Caco-2 (cell line): ENCODE measurements at places on chromosomes 11 and 22. TPM values are rescaled to one million over a fixed set of nuclear protein-coding genes. Genes with fewer than 3 reads are reported as not detected.

GRCh38 chr22:46576556-46577367 is 39.3 kb upstream of the CELSR1 start:
- peaks cover 45% of the 10 kb centered on the region for H3K4me1 ChIP-seq
- H3K27ac ChIP-seq = peak overlapping the region; percentile 88
- DNase-seq = no peak
- H3K4me3 ChIP-seq = peak overlapping the region; percentile 72

DNA sequence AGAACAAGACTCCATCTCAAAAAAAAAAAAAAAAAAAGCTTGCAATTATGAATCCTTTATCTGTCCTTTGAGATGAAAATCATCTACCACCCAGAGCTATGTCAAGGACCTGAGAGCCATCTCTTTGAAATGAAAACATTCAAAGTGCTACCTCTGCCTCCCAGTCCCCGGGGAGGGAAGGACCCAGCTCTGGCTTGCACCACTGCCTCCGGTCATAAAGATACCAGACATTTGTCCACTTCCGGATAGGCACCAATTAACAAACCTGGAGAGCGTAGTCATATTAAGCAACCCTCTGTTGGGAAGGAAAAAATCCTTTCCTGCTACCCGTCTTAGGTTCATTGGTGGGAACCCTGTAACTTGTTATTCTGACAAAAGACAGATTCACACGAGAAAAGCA is 98.6 kb downstream of the ARHGAP8 start:
- no peak overlapping the region for H3K27ac ChIP-seq
- H3K27me3 ChIP-seq = no peaks in the 10 kb centered on the region
- H3K36me3 ChIP-seq = peaks cover 1% of the 10 kb centered on the region; the same call in 1 of the 2 replicates
- no peak overlapping the region for H3K4me3 ChIP-seq
- DNase-seq = no peak
- H3K4me1 ChIP-seq = no peaks in the 10 kb centered on the region

DNA sequence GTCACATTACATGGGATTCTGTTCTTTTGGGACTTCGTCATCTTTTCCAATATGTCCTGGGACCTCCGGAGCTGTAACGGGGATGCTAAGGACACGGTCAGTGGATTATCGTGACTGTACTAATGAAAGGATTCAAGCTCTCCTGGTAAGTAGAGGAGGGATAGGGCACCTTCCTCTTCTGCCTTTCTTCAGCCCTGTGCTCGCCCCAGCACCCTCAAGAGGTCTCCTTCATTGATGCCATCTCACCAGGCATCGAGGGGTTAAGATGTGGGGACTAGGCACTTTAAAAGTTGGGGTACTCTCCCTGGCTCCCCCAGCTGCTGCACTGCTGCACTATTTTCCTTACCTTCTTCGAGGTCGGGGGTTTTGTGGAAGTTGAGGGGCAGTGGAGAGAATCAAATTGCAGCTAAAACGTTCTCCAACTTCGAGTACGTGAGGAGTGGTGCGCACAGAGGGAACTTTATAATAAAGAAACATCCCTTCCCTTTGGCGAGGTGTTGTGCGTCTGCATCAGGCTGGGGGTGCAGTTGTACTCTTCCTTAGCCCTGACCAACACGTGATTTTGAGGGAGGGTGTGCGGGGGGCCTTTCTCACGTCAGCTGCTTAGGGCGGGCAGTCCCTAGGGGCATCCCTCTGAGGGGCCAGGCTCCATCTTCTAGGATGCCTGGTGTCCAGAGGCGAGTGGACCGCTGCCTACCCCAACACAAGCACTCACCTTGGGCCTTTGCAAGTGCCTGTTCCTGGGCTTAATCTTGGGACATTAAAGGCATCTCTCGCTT is 96.1 kb downstream of the GRAMD1B start:
- no peaks in the 10 kb centered on the region for H3K36me3 ChIP-seq
- no peak for DNase-seq
- H3K4me1 ChIP-seq = no peaks in the 10 kb centered on the region
- no peak overlapping the region for H3K4me3 ChIP-seq

DNA sequence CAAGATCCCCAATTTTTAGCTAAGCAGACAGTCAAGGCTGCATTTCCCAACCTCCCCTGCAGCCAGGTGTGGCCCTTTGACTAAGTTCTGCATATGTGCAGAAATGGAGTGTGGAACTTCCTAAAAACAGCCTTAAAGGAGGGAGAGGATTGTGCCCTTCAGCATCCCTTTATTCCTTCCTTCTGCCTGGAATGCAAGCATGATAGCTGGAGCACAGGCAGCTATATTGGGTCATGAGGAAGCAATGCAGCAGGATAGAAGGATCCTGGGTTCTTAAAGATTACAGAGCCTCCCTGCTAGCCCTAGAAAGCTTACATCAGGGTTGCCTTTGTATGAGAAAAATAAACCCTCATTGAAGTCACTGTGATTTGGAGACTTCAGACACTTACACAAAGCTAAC is 29.9 kb downstream of the FADD start:
- no peak overlapping the region for H3K27ac ChIP-seq
- no peak overlapping the region for H3K4me3 ChIP-seq
- no peaks in the 10 kb centered on the region for H3K36me3 ChIP-seq
- H3K4me1 ChIP-seq = no peaks in the 10 kb centered on the region
- H3K27me3 ChIP-seq = no peaks in the 10 kb centered on the region

Gene NUDT8
- total RNA-seq = 15.0 and 18.1 TPM in 2 replicates

Gene CCDC117
- total RNA-seq = 27.8 and 33.1 TPM in 2 replicates
